ENCODE measurements at places on chromosomes 3 and 15.

GRCh38 chr3:169269005-169269404 lies 394.5 kb downstream of the MECOM start:
- DNase-seq: no peak

DNA sequence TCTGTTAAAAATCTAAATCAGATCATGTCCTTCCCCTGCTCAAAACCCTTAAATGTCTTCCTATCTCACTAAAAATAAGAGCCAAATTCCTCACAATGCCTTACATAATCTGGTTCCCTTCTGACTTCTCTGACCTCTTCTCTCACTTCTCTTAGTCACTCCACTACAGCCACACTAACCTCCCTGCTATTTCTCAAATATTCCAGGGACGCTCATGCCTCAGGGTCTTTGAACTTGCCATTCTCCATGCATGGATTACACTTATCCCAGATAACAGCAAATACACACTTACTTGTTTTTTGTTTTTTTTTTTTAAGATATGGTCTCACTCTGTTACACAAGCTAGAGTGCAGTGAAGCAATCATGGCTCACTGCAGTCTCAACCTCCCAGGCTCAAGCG lies 8.5 kb downstream of the TP53BP1 start:
- no peak for DNase-seq

DNA sequence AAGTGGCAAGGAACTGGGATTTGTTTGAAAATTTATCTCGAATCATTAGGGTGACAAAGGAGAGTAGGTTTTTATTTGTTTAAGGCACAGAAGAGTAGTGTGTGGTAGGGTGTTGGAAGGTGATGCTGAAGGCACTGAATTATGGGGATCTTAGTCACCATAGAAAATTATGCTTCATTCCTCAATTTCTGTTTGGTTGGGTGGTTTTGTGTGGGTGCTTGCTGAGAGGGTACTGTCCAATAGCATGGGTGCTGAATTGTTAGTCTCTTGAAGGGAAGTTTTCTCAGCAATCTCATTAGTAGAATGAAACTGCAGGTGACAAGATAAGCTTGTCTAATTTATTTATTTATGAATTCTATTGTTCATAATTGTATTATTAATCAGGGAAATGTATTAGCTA lies 610.9 kb downstream of the AGBL1 start:
- DNase-seq: no peak

GRCh38 chr3:26989037-26989436 lies 366.5 kb downstream of the LRRC3B start:
- no peak for DNase-seq

DNA sequence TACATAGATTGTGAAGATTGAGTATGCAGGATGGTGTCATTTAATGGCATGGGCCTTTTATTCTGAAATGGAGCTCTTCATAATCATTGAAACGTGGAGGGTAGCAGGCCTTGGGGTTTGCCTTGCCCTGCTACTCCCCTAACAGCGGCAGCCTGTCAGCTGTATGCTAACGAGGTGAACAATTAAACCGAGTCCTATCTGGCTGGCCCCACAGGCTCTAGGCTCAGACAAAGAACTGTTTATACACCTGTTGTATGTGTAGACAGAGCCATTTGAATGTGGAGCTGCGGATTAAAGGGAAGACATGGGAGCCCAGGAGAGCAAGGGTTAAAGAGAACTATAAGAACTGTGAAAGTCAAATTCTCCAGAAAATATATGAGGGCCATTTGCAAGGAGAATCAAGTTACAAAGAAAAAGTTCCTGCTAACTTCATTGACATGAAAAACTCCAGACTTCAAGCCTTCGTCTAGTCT lies 116.7 kb upstream of the CGNL1 start:
- no peak for DNase-seq

Data from naive thymus-derived CD8-positive, alpha-beta T cell (primary cell).